Right atrium auricular region (tissue), 2 donors: ENCODE measurements at places on chromosomes 5 and 9.

GRCh38 chr9:132249123-132249522 is 87.3 kb downstream of the NTNG2 start:
- no peak for DNase-seq

DNA sequence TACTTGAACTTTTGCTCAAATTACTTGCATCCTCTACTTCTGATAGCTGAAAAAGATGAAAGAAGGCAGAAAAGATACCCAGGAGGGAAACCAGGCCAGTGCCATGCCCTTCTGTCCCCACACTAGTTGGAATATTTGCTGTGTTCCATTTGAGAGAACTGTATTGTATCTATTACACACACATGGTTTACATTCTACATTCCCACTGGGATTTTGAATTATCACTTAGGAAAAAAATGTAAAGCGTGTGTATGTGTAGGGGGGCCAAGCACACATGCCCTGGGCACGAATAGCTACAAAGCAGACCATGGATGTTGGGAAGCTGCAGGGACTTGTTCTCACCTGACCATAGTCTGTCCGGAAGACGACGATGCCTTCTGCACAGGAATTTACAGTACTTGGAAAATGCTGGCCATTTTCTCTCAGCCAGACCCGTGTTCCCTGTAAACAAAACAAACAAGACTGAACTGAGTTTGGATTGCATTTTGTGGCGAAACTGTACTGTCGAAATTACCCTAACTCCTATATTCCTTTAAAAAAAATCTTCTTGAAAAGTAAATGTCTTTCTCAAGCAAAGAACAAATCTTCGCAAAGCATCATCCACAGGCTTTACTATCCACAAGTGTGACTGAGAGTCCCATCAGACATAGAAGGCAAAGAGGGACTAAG is 58.7 kb downstream of the MYO10 start:
- no peak for DNase-seq

- DNase-seq, result no peak
These were observed 37.9 kb downstream of the ZFR start for GRCh38 chr5:32406650-32407049.

- DNase-seq, result no peak
These were observed 113.0 kb downstream of the PAM start for GRCh38 chr5:102867992-102868662.

GRCh38 chr9:109574061-109574882 is 76.2 kb upstream of the PTPN3 start:
- no peak for DNase-seq

GRCh38 chr5:7576023-7576715 is 180.2 kb downstream of the ADCY2 start:
- DNase-seq, result no peak

DNA sequence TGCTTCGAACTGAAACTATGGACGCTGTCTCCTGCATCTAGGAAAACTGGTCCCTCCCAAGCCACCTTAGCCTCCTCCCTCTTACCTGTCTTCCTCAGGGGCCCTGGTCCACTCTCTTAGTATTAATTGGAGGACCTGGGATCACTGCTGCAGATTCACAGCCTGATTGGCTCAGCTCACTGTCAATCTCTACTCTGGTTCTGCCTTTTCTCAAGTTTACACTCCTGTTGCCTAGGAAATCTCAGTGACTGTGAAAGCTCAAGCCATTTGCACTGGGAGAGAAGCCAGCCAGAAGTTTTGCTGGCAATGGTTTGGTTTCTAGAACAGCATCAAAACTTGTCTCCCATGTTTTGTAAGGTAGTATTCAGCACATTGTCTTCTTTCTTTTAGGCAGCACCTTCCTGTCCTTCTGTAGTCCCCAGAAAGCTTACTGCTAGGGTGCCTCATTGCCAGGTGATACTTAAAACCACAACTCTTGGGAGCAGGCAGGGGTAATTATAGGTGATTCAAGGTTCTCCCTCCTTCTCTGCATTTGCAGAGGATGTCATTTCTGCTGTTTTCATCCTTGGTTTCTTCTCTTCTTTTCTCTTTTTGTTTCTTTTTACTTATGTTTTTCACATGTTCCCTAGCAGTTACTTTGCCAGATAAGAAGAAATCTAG is at the start of gene CAPSL:
Gene CAPSL (minus strand): TSS at position 55 of the 660 bp plus-strand sequence. CDS start 17,502 bp downstream, outside the sequence.
- DNase-seq, result no peak

DNA sequence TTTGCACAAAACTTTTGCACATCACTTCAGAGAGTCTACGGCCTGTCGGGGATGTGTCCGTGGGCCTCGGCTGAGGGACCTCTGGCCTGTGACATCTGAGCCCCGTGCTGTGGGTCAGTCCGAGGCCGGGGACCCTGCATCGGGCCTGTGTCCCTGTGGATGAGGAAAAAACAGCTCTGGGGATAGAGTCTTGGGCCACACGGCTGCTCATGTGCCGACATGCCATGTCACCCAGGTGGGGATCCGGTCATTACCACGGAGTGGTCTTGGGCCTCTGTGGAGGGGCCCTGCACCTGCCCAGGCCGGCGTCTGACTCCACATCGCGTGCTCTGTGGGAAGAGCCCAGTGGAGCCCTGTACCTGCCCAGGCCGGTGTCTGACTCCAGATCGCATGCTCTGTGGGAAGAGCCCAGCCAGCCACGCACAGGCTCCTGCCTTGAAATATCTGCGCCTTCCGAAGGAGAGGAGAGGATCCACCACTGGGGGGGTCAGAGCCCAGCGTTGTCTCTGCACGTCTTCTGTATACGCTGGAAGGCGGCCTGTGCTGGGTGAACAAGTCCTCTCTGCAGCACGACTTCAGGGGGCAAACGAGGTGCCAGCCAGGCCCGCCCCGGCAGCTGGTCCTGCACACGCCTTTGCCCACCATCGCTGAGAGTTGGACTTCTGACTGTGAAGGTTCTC is 27.5 kb upstream of the IRX4 start:
- no peak for DNase-seq

DNA sequence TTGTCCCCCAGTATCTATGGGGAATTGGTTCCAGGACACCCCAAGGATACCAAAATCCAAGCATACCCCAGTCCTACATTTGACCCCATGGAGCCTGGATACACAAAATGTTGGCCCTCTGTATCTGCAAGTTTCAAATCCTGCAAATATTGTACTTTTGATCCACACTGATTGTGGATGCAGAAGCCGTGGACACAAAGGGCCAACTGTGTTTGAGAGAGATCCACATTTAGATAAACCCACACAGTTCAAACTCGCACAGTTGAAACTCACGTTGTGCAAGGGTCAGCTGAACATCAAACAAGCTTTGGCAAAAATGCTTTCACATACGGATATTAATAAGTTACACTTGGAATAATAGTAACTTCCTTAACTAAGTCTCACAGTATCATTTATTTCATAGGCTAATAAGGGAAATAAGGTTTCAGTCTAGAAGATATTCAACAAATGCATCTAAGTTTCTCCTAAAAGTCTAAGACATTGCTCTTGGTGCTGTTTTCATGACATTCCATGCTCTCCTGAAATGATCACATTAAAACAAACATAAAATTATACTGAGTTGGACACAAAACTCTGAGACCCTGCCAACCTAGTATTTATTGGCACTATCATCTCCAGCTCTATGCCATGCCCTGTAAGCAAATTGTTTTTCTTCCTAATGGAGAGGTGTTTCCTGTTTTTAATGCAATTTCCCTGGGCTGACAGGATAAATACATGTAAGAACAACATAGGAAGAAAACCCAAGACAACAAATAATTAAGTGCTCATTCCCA is 32.3 kb downstream of the ACTL7A start:
- no peak for DNase-seq

DNA sequence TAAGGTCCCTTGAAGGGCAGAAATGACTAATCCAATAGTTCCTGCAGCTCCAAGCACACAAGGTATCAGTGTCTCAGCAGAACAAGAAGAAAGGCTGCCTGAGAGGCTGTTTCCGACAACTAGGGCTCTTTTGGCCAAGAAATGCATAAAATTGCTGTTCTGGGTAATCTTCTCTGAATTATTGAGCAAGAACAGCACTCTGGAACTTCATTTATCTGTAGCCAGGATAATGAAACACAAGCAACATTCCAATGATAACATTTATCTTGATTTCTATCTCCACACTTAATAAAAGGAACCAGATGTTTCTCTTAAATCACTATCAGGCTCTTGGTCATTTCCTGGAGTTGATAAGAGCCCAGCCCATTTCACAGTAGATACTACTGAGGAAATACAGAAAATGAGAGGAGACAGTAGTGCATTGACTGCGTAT is 17.0 kb upstream of the AUH start:
- DNase-seq, result no peak

DNA sequence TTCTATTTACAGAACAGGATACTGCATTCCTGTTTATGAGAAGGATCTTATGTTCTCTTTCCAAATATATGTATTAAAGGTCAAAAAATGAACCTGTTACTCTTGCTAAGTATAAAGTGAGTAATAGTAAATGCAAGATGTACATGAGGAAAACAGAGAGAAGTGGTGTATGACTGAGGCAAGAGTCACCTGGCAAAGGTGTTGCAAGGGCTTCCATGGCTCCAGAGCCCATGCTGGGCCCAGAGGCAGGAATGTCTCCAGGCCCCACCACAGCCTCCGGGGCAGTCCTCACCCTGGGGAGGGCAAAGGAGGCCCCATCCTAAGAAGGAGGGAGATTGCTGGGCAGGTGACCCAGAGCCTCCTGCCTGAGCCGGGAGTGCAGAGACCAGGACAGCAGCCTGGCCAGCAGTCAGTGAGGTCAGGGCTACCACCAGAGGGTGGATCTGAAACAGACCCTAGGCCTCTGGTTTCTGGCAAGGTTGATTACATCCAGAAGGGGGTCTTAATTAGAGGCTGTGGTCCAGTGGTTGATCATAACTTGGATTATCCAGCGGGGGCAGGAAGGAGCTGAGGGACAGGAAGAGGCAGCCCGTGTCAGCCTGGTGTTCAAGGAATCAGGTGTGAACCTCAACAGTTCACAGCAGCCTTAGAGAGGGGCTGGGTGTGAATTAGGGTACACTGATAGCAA is 57.3 kb upstream of the CPLX2 start:
- no peak for DNase-seq
